ENCODE measurements at places on chromosomes 5 and 9.

GRCh38 chr5:55027595-55027994, 3.5 kb downstream of the GZMK start:
- DNase-seq = no peak

GRCh38 chr9:87333802-87334201, 163.9 kb upstream of the DAPK1 start:
- DNase-seq = no peak

DNA sequence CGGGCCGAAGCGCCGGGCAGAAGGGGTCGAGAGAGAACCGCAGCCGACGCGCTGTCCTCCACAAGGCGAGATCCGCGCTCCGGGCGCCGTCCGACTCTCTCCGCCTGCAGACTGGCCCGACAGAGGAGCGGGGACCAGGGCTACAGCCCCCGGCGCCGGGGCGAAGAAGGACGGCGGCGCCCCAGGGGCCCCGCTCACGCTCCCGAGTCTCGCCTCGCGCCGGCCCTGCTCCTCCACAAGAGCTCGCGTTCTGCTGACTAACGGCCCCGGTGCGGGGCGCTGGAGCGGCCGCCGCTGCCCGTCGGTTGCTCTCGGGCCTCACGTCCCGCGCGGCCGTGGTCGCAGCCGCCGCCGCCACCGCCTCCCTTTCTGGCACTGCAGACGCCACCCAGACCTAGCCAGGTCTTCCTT, 338 bp downstream of the ABHD17B start:
- DNase-seq = no peak

DNA sequence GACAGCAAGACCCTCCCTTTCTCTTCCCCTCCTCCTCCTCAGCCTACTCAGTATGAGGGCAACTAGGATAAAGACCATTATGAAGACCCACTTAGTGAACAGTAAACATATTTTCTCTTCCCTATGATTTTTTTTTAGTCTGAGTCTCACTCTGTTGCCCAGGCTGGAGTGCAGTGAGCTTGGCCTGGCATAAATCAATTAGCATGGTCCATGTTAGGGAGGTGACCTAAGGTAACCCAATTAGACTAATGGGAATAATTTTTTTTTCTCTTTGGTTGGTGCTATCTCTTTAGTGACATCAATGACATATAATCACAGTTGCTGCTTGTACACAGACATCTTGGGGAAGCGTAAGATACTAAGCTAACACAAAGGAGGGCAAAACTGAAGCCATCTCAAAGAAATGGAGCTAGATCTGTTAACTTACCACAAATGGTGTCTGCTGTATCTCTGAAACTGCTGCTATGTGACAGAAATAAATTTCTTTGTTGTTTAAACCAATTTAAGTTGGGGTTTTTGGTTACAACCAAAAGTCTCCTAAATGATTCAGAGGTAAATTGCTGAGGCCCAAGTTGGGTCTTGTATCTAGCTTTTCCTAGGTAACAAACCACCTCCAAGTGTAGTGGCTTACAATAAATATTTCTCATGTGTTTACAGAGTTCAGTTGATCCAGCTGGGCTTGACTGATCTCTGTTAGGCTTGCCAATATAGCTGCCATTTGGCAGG, 13.3 kb downstream of the PKD2L2 start:
- DNase-seq = no peak

DNA sequence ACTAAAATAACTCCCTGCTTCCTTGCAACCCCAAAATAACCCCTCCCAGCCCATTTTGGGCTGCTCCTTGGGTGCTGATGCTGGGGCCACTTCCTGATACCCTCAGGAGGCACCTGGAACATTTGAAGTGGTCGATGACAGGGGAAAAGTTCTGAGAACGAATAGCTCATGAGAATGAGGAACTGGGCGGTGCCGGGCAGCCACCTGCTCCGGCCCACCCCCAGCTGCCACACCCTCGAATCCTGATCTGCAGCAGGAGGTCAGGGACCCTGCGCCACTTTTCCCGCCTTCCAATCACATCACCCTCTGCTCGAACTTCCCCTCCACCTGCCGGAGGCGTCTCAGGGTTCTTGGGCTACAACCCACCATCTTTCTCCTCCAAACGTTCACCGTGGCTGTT, 19.7 kb downstream of the HRH2 start:
- no peak for DNase-seq

DNA sequence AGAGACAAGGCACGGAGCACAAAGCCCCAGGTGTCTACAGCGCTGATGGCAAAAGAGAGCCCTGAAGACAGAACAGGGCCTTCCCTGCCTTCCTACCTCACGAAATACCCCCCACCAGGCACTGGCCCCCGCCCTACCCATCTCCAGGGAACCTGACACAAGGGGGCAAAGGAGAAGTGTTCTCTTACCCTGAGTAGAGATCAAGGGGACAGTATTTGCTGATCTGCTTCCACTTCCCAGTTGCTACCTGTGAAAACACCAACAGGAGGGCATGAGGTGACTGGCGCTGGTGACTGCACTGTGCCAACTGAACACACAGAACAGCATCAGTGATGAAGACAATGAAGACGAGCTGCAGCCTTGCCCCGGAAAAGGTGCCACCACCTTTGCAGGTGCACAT, 27.4 kb downstream of the IPPK start:
- DNase-seq = no peak

DNA sequence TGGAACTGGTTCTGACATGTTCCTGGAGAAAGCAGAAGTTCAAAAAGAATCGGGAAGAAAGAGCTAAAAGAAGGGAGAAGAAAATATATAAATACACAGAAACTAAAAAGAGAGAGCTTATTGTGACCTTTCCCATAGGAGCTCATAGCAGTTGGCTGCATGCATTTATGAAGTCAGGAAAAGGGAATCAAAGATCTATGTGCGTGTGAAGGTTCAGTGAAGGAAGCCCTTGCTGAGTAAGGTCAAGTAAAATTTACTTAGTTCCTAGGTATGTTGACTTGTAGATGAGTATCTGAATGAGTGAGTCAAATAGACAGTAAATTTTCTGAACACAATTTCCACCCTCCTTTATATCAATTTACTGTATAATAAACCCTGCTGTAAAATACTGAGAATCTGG, 632.5 kb downstream of the SLCO4C1 start:
- no peak for DNase-seq

- no peak for DNase-seq
These were observed 73.0 kb upstream of the SLC25A51 start for GRCh38 chr9:37976714-37977477.

GRCh38 chr9:81266086-81266485, 423.3 kb downstream of the TLE1 start:
- no peak for DNase-seq

DNA sequence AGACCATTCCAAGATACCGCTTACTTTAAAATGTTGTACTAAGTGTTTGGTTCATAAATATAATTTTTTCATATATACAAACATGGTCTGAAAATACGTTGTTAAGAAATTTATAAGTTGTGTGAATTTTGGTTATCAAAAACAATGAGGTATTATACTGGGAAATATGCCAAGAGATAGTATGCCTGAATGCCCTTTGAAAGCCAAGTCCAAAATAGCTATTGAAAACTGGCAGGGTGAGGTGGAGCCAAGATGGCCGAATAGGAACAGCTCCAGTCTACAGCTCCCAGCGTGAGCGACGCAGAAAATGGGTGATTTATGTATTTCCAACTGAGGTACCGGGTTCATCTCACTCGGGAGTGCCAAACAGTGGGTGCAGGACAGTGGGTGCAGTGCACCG, 533.5 kb downstream of the ZNF608 start:
- DNase-seq = no peak

DNA sequence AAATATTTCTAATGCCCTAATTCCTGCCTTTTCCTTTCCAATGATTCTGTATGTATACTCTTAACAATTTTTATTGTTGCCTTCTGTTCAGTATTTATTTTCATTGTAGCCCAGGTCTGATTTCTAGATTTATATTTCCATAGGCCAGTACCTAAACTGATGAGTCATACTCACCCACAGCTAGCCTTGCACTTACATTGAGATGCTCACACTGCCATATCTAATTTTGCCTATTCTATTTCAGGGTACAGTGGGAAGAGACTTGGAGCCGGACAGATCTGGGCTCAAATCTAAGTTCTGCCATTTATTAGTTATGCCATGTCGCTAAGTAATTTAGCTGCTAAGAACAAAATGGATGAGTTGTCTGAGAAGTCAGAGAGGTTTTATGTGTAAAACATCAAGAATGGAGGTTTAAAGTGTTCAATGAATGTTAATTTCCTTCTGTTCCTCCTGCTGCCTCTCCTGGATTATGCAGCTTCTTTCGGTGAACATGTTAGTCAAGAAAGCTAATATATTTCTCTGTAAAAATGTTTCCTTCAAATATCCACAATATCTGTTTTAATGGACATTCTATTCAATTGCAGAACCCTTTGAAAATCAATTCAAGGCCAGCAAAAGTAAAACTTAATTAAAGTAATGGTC, 62.3 kb upstream of the CDK5RAP2 start:
- DNase-seq = no peak

- no peak for DNase-seq
These were observed 465.3 kb upstream of the CLINT1 start for GRCh38 chr5:158324236-158324635.

- no peak for DNase-seq
These were observed 32.1 kb upstream of the ALDH1A1 start for GRCh38 chr9:72984991-72985390.

GRCh38 chr5:88979726-88980125, 96.7 kb upstream of the MEF2C start:
- DNase-seq = no peak

GRCh38 chr9:93531374-93531773, 45.0 kb upstream of the PHF2 start:
- DNase-seq = no peak

- DNase-seq = no peak
These were observed 41.7 kb downstream of the SEMA6A start for GRCh38 chr5:116532762-116533525.

DNA sequence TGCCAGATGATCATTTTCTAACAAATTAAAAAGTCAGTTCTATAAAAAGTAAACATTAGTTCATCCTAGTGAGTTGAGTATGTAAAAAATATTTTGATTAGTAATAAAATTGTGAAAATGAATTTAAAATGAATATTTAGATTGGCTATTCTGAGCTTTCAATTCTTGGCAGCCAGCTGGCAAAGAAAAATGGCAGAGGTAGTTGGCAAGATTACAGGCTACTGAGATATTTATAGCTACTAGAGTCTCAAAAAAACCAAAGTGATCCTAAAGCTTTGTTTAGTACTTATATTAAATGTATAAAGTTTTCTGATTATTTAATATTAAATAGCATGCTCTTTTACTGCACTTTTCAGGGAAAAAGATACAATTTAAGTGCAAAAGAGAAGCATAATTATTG, 25.0 kb downstream of the SGTB start:
- DNase-seq = no peak

GRCh38 chr9:93020771-93021670, 37.5 kb upstream of the SUSD3 start:
- no peak for DNase-seq

DNA sequence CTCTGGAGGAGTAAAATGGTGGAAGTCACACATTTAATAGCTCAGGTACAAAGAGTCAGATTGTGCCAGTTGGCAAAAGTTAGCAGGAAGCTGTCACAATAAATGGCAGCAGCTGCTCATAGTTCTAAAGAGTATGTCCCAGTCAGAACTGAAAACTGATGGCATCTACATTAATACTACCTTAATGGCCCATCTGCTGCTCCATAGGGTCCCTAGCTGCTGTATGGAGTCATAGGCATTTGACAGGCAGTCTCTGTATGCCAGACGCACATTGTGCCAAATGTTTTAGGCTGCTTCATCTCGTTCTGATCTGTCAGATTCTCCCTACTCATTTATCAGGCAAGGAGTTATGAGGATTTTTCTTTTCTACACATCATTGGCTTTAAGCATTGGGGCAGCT, 515.8 kb upstream of the ARRDC3 start:
- no peak for DNase-seq

- no peak for DNase-seq
These were observed 371.9 kb downstream of the EBF1 start for GRCh38 chr5:158727771-158728311.

DNA sequence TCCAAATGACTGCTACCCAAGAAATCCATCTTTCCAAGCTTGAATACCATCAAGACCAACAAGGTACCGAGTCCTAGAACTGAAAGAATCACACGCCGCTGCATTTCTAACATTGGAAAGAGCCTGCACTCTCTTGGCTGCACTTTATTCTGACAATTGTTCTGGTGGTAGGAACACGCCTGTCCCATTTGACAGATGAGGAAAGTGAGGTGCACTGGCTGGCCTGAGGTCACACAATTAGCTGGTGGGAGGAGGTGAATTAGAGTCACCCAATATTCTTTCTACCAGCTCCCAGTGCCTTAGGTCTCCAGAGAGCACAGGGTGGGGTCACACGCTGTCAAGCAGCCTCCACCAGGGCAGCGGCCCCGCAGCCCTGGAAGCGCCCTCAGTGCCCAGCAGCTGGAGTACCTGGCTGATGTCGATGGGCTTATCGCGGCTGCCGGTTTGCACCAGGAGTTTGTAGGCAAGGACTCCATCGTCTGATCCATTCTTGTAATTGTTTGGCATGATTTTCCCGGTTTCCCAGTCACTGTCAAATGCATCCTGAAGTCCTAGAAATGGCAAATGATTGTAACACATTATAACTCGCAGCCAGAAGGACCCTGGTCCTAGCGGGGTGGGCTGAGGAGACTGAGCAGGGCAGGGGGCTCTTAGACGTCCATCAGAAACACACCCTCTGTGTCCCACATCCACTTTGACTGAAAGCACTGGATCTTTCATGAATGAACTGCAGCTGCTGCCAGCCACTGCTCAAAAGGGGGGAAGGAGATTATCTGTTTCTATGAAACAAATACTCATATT, 55.1 kb downstream of the PTCH1 start:
- no peak for DNase-seq

DNA sequence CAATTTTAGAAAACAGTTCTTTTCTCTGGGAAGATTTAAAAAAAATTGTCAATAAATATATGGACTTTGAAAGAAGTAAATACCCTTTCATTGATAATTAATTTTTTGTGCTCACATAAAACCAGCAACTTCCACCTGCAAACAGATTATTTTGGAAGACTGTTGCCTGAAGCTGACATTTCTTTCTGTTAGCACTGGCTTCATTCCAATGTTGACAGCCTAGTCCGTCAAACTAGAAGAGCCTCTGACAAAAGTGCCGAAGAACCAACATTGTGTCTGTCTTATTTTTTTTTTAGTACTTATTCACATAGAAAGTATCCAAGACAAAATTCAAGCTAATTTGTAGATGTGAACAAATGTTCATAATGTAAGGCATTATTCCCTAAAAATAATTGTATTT, 108.6 kb upstream of the TMEM161B start:
- no peak for DNase-seq

- no peak for DNase-seq
These were observed 878 bp upstream of the HMCN2 start for GRCh38 chr9:130264414-130265350.

GRCh38 chr5:107864793-107865192, 194.1 kb upstream of the EFNA5 start:
- no peak for DNase-seq

GRCh38 chr5:175487514-175488222, 9.3 kb downstream of the SFXN1 start:
- DNase-seq = no peak

DNA sequence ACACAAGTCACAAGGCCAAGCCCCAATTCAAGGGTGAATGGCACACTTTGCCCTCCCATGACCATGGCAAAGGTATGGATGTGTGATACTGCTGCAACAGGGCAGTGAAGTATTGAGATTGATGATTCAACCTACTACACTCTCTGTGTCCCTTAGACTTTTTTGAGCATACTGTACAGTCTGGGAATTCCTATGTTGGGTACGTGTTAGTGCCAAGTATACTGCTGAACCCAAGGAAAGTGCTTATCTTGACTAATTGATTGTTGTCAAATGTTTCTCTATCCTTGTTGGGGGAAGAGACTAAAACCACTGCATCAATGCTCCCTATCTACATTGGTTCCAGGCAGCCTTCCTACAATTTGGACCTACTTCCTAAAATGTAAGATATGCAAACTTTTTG, 93.7 kb downstream of the NDFIP1 start:
- no peak for DNase-seq
